ENCODE measurements at places on chromosomes 2 and 18.

DNA sequence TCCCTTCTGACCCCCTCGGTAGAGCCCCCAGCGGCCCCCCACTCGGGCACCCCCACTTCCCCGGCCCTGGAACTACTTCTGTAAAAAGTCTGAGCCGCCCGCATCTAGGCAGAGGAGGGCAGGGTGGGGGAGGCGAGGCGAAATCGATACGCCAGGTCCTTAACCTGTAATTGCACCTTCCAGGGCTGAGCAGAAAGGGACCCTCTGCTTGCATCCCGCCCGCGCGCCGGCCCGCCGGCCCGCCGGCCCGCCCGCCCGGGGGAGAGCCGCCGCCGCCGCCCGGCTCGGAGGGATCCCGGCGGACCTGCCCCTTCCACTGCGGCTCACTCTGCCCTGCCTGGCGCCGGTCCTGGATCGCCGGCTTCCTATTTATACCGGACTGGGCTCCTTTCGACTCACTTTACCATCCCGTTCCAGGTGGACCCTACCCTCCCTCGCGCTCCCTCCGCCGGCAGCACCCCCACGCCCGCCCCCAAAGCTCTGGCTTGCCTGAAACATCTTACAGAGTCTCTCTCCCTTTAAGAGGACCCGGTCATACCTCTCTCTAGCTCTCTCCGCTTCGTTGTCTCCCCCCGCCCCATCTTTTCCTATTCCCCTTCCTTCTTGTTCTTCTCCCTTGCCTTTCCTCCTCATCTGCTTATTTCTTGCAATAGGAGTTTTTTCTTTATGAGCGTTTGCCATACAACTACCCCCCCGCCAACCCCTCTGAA lies 797 bp downstream of the KLHL14 start:
- DNase-seq, result no peak

- no peak for DNase-seq
Measured at GRCh38 chr2:120861191-120861575, 125.5 kb downstream of the GLI2 start.

- DNase-seq, result no peak
Measured at GRCh38 chr2:142944264-142944663, 66.8 kb downstream of the KYNU start.

DNA sequence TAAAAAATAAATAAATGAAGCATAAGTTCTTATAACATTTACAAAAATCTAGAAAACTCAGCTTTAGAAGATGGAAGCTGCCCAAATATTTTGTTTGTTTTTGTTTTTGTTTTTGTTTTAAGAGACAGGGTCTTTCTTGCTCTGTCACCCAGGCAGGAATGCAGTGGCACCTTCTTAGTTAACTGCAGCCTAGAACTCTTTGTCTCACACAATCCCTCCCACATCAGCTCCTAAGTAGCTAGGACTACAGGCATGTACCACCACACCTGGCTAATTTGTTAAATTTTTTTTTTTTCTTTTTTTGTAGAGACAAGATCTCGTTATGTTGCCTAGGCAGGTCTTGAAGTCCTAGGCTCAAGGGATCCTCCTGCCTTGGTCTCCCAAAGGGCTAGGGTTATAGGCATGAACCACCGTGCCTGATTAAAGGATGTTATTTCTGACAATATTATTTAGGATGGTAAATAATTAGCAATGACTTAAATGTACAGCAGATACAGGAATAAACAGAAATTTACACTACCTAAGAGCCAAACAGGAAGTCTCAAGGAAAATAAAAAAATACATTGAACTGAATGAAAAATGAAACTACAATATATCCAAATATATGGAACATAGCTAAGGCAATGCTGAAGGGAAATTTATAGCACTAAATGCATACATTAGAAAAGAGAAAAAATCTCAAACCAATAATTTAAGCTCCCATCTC lies 17.2 kb downstream of the SESTD1 start:
- no peak for DNase-seq

GRCh38 chr2:9074930-9075329 lies 71.4 kb upstream of the MBOAT2 start:
- DNase-seq, result no peak

- DNase-seq, result no peak
Measured at GRCh38 chr2:56522605-56523089, 338.9 kb downstream of the CCDC85A start.

GRCh38 chr2:187198136-187198535 lies 249.9 kb downstream of the CALCRL start:
- no peak for DNase-seq

GRCh38 chr18:1995041-1995612 lies 576.2 kb downstream of the METTL4 start:
- DNase-seq, result no peak

- DNase-seq, result peak; percentile 49
Measured at GRCh38 chr2:20447437-20448245, 767 bp downstream of the RHOB start.

All from activated CD4-positive, alpha-beta T cell treated with anti-CD3 and anti-CD28 coated beads for 48 hours (primary cell).